ENCODE measurements at places on chromosomes 3 and 15. TPM values are rescaled to one million over a fixed set of nuclear protein-coding genes. Genes with fewer than 3 reads are reported as not detected.

Gene SERPINI2
- total RNA-seq, result not detected

Gene ADAMTS17
- total RNA-seq, result 0.17 TPM

Gene SLC35A5
- 27.3 TPM for total RNA-seq

Gene AADAC
- 0.33 TPM for total RNA-seq

Gene PATL2
- total RNA-seq, result 1.3 TPM

Gene PSTPIP1
- total RNA-seq, result 0.17 TPM

Gene SQOR
- total RNA-seq, result 82.3 TPM

Gene MUSTN1
- total RNA-seq, result not detected

Gene SPESP1
- total RNA-seq, result 7.8 TPM

Gene EFCC1
- total RNA-seq, result not detected

Gene PLSCR1
- 70.4 TPM for total RNA-seq

Gene C3orf70
- 0.87 TPM for total RNA-seq

Gene PEX11A
- total RNA-seq, result 11.4 TPM

Gene GRAMD2A
- 0.33 TPM for total RNA-seq

Gene CKMT1B
- total RNA-seq, result not detected

Gene GOLGA8M
- total RNA-seq, result 1.2 TPM

Gene NEK10
- total RNA-seq, result 38.5 TPM

Gene TLR9
- under 0.01 TPM for total RNA-seq

Gene HTR3E
- total RNA-seq, result not detected

Gene IGSF11
- 0.44 TPM for total RNA-seq

Gene PLCB2
- total RNA-seq, result 0.17 TPM

Gene DTWD1
- 50.3 TPM for total RNA-seq

Gene CMTM8
- 0.17 TPM for total RNA-seq

Gene CFAP20DC
- 6.8 TPM for total RNA-seq

Gene CFAP44
- 5.5 TPM for total RNA-seq

Gene GOLGA8J
- total RNA-seq, result not detected

Gene TMEM62
- 20.9 TPM for total RNA-seq

Gene GRIP2
- 0.15 TPM for total RNA-seq

Gene GRM7
- total RNA-seq, result not detected

Gene ARL8B
- 70.1 TPM for total RNA-seq

Gene FSD2
- not detected for total RNA-seq

Gene PIERCE2
- total RNA-seq, result 1.2 TPM

Gene NR2E3
- not detected for total RNA-seq

Gene RASGRP1
- total RNA-seq, result under 0.01 TPM

Gene A4GNT
- total RNA-seq, result not detected

Gene SEMA7A
- 15.1 TPM for total RNA-seq

Gene DCUN1D1
- 39.7 TPM for total RNA-seq

Gene SHF
- total RNA-seq, result 2.5 TPM

Gene CP
- 0.33 TPM for total RNA-seq

Gene SLC28A2
- total RNA-seq, result not detected

Gene LYZL4
- total RNA-seq, result not detected
